ENCODE measurements at places on chromosomes 7 and 10.

DNA sequence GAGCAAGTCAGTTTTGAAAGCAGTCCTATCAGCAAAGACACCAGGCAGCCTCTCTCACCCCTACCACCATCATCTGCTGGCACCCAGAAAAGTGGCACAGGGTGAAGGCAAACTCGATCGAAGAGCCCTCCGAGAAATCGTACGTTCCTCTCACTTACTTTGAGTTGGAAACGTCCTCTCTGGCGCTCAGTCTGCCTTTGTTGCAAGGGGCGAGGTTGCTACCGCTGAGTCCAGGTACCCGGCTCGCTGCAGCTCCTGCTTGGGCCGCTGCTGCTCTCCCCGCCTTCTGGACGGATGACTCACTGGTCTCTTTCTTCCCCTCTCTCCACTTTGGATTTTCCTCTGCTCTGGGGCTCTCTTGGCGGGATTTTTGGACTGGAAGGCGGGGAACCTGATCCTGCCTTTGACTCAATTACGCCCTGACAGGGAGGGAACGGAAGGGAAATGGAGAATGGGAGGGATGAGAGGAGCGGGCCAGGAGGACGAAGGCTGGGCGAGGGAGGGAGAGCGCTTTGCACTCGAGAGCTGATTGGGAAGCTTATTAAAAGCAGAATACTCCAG, at the start of gene PTN:
TSS of gene PTN (minus strand) at position 453 of the 561 bp plus-strand sequence. CDS start 88,760 bp downstream, outside the sequence.
- DNase-seq, result peak; percentile 69

- no peak for DNase-seq
Measured at GRCh38 chr10:16886031-16886430, 68.8 kb upstream of the RSU1 start.

DNA sequence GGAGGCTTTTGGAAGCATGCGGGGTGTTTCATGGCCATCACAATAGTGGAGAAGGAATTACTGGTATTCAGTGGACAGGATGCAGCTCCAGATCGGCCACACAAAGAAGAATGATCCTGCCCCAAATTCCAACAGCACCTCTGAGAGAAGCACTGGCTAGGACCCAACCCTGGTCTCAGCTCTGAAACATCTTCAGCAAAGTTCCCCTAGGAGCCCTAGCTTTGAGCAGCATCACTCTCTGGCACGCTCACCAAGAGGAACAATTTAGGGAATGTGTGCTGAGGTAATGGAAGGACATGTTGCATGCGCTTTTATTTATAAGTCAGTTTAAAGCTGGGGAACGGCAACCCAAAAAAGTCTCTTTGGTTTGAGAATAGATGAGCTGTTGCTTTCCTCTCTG, 5.5 kb upstream of the OPN1SW start:
- DNase-seq, result no peak

DNA sequence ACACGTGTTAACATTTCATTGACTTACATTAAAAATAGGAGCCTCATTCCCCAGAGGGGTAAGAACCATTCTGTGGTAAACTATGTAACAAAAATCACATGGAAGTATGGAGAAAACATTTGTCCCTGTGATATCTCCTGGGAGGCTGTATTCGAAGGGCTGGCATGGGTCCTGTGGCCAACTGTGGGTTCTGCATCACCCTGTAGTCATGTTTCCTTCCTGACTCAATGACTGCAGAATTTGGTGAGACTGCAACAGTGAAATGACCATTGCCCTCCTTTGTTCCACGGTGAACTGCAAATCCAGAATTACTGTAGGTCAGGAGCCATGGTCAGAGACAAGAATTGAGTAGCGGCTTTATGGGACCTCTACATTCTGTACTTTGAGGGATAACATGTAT, 3.6 kb upstream of the ZEB1 start:
- no peak for DNase-seq

DNA sequence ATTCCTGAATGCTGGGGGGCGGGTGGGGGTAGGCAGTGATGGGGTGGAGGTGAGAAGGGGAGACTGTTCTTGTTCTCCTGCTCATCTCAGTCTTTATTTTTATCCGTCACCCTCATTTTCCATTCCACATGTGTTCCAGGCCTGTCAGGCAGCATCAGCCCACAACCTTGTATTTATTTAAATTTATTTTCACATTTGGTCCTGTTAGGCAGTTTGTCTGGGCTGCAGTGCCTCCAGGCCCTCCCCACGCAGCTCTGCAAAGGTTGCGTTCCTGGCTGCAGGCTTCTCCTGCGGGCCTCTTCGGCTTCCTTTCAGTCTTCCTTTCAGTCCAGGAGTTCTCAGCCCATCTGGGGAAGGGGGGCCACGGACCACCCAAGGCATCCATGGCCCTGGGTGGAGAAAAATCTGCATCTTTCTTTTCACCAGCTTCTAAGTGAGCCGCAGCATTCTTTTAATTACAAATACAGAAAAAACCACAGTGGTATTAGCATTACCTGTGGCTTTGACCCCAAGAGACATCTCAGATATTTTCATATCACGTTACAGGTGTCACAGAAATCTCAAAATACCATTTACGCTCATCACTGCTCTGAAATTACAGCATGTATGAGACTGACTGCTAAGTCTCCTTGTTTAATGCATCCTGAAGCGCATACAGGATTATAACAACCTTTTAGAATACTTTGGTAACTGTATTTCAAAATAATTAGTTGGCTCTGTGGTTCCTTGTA, 94.0 kb downstream of the C10orf105 start:
- no peak for DNase-seq

- DNase-seq, result no peak
Measured at GRCh38 chr10:79361726-79362397, 14.6 kb downstream of the PPIF start.

DNA sequence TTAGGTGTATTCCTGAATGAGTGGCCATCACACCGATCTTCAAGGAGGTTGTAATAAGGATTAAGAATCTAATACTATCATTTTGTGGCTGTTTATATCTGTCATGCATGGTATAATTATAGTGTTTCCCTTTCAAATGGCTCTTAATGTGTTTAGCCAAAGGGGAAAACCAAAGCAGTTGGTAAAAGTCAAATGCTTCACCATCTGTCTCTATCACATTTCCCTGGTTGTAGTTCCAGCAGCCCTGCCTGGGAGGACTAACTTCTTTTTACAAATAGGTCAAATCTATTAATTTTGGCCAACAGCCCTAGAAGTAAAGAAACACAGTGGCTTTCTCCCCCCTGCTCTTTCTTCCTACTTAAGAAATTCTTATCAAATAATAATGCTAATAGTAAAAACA, 56.7 kb downstream of the ZNF365 start:
- no peak for DNase-seq

- DNase-seq, result no peak
Measured at GRCh38 chr10:69057951-69058297, 30.0 kb upstream of the SRGN start.

DNA sequence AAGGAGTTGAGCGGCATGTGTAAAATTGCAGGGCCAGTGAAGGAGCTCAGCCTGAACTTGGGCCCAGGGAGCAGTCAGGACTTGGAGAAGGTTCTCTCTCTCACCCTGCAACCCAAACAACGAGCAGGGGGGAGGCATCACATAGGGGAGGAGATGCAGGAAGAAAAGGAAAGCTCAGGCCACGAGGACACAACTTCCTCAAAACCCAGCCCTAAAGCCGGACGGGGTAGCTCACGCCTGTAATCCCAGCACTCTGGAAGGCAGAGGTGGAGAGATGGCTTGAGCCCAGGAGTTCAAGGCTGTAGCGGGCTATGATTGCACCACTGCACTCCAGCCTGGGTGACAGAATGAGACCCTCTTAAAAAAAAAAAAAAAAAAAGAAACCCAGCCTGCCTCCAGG, 629.1 kb downstream of the PARD3 start:
- no peak for DNase-seq

GRCh38 chr10:37965006-37965405, 11.4 kb downstream of the ZNF25 start:
- no peak for DNase-seq
